ENCODE measurements at places on chromosomes 13 and 19.

GRCh38 chr19:33193865-33194362 lies at the start of gene LRP3:
TSS of gene LRP3 (plus strand) at chr19:33194330. CDS start at chr19:33194786, 456 bp downstream.
- no peak for DNase-seq

DNA sequence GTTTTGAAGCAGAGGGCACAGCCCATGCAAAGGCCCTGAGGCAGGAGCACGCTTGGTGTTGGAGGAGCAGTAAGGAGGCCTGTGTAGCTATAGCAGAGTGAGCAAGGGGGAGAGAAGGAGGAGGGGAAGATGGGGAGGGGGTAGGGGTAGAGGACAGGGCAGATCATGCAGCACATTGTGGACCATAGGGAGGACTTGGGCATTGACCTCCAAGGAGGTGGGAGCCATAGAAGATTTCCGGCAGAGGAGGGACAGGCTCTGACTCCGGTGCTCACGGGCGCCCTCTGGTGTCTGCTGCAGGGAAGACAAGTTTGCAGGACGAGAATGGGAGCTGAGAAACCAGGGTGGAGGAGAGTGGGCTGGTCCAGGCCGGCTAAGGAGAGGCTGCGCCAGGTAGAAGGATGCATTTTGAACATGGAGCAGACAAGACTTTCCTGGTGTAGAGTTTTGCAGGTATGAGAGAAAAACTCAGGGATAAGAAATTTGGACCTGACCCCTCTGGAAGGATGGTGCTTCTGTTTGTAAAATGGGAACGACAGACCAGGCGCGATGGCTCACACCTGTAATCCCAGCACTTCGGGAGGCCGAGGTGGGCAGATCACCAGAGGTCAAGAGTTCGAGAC lies 13.7 kb upstream of the CREB3L3 start:
- DNase-seq, result peak; percentile 75

- no peak for DNase-seq
These were observed 610 bp downstream of the ZNF791 start for GRCh38 chr19:12611361-12611699.

GRCh38 chr13:99653526-99653925 lies 152.3 kb downstream of the TM9SF2 start:
- no peak for DNase-seq

DNA sequence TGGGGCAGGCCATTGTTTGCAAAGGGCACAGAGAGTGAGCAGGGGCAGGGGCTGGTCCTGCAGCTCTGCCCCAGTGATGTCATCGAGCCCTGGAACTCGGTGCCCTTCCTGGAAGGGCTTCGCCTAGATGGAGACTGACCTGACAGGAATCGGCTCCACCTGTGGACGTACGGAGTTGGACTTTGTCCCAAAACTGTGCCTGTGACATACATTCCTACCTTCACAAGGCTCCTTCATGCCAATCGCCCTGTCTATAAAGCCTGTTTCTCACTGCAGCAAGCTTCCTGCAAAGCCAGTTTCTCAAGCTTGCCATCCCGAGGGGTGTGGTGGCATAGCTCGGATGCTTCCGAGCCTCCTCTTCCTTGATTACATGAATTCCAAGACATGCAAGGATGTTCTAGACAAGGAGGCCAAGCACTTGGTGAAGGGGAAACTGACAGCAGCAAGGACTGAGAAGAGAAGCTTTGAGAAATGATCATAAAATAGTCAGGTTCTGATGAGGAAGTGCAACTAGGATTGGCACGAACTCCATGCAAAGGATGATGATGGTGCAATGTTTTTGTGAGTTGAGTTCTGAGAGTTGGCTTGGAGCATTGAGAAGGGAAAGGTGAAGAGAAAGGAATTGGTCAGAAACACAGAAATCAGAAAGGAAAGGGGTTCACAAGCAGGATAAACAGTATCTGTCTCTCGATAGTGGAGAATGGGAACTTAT lies 73.6 kb upstream of the STK24 start:
- DNase-seq, result no peak

DNA sequence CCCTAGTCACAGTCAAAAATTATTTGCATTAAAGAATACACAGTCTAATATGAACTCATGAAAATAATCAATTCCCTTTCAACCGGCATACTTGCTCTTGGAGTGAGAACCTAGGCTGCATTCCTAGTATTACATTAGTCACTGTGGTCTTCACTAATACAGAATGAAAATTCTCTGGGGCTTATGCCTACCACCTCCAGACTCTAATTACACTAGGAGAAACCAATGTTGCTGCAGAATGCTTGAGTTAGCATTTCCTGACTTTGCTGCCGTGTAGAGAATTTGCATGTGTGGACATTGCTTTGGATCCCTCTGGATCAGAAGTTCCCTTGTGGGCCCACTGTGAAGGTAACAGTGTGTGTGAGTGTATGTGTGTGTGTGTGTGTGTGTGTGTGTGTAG lies 87.8 kb downstream of the CCNA1 start:
- no peak for DNase-seq

Data from activated CD4-positive, CD25-positive, alpha-beta regulatory T cell (primary cell).